ENCODE measurements at places on chromosomes 5 and 9.

- DNase-seq: no peak
These were observed 29.2 kb downstream of the ANXA2R start for GRCh38 chr5:43010935-43011315.

- no peak for DNase-seq
These were observed 402.8 kb downstream of the CDK5RAP2 start for GRCh38 chr9:120177121-120177520.

DNA sequence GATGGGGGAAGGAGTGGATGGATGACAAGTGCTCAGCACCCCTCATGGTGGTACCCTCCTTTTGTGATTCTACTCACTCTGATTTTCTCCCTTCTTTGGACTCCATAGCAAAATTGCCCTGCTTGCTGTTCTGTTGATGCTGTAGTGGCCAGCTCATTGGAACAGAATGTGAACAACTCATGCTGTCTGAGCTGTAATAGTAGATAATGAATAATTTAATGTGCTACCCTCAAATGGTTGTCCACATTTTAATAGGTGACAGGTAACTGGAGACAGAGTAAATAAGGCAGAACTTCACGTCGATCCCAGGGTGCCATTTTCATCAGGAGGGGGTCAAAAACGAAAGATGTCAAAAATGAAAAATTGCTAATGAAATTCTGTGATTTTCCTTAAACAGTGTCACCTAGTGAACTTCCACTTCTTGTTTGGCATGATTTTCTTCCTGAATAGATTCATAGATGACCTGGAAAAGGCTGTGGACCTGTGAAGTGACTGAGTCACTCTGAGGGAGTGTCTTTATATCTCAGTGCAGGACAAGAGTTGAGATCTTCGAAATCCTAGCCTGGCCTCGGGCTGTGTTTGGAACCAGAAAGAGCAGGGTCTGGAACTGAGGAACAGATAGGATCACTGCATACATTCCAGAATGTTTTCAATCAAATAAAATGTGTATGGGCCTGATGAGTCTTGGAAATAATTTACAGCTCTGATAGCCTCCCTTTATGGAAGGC, 270.2 kb downstream of the PSAT1 start:
- DNase-seq: peak; percentile 33

DNA sequence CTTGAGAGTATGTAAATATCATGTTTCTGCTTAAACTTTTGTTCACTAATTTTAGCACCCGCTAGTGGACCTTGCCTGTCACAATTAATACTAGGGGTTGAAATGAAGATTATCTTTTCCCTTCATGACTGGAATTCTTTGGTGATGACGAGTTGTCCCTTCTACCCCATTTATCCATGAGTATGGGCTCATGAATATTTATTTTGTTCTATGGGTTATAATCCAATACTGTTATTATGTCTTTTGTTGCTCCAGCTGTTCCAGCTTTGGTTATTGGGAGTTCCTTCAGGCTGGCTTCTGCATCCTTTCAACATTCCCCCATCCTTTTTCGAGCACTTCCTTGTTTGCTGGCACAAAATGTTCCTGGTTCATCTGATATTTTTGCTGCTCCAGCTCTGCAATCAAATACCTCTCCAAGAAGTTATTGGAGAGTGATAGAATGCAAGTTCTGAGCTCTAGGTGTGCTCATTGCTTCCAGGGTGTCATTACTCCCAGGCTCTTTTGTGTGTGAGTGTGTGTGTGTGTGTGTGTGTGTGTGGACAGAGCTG, 19.7 kb upstream of the ARHGEF28 start:
- no peak for DNase-seq

DNA sequence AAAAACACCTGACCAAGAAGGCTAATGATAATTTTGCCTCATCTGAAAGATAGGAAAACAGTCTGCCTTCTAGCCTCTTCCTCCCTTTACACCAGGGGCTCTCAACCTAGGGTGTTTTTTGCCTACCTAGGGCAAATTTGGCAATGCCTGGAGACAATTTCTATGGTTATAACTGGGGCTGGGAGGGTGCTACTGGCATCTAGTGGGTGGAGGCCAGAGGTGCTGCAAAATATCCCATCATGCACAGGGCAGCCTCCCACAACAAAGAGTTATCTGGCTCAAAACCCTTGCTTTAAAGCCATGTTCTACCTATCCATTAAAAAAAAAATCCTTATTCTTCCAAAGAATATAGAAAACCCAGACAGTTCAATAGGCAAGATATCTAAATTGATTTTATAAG, 45.0 kb upstream of the NR3C1 start:
- no peak for DNase-seq

- peak; percentile 81 for DNase-seq
These were observed 108.6 kb downstream of the KLHL3 start for GRCh38 chr5:137627293-137627692.

- DNase-seq: no peak
These were observed 369.9 kb upstream of the PTGER4 start for GRCh38 chr5:40309851-40310250.

DNA sequence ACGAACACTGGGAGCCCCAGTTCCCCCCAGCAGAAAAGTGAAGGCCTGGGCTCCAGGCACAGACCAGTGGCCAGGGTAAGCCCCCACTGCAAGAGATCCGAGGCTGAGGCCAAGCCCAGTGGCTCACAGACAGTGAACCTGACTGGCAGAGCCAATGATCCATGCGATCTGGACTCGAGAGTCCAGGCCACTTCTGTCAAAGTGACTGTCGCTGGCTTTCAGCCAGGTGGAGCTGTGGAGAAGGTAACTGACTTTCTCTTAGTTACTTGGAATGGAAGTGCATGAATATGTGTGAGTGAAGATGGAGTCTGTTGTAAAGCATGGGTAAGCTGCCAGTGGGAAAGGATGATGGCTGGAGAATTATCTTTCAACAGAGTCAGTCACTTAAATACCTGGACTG, 99.7 kb downstream of the GOLPH3 start:
- no peak for DNase-seq

- DNase-seq: no peak
These were observed 25.0 kb downstream of the NDFIP1 start for GRCh38 chr5:142133330-142134206.

DNA sequence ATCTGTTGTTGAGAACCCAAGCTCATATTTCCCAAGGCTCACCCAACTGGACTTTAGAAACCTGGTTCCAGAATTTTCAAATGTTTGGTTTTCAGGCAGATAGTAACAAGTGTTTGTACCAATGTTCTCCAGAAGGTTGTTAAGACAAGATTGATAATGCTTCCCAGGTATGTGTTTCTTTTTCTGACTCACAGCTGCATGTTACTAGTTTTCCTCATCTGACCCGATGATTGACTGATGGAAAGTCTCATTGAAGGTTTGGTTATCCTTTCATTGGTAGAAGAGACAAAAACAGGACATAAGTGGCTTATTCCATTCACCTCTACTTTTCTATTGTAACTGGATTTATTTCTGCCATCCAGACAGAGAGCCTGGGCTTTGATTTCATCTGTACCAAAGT, 10.4 kb downstream of the BASP1 start:
- peak; percentile 64 for DNase-seq

DNA sequence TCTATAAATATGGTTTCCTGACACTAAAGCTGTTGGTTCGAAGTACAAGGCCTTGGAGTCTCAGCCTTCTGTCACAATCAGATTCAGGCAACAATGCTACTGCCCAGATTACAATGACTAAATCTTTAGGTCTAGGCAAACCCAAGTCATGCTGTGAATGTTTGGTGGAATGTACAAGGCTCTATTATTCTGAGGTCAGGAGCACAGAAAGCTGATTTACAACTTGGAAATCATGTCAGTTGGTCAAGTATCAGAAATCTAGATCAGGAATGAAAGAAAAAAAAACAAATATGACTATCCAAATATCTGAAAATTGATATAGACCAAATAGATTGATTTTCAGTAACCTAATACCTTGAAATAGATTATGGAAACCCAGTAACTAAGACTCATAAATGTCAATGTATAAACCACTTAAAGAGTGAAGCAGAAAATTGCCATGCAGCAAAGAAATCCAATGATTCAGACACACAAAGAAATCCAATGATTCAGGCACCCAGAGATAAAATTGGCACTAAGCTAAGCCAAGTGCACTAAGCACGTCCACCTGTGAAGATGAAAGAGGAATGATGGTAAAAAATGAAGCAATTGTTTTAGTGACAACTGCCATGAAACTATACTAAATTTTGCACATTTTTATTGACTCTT, 588.0 kb upstream of the TUSC1 start:
- DNase-seq: no peak

- peak; percentile 5 for DNase-seq
These were observed 1548.6 kb downstream of the EFNA5 start for GRCh38 chr5:106121972-106122605.

- no peak for DNase-seq
These were observed 18.4 kb upstream of the ADRA1B start for GRCh38 chr5:159897786-159898393.

DNA sequence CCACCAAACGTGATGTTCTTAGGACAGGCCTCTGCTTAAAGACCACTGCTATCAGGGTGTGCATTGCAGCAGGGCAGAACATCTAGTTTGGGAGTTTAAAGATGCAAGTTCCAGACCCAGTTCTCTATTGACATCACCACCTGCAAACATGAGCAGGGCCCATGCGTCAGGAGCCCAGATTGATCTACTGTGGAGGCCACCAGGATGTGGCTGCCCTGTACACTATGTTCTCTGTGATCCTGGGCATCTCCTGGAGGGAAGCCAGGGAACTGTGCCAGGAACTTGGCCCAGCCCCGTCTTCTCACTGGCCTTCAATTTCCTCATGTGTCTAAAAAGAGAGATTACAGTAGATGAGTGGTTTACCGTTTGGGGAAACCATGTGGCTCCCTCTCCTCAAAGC, 87.1 kb downstream of the PDE6A start:
- DNase-seq: peak; percentile 68

DNA sequence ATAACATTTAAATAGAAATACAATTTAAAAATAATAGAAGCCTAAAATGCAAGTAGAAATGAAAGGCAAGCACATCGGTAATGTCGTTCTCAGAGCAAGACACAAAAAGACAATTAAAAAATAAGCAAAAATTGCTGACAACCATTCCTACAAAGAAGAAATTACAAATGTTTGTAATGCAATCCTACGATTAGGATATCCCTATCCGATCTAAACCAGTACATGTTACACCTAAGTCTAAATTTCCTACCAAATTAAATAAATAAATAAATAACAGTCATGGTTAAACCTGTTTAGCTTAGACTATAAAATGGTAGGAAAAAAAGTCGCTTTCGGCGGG, 90.0 kb downstream of the ANXA2R start:
- DNase-seq: no peak

DNA sequence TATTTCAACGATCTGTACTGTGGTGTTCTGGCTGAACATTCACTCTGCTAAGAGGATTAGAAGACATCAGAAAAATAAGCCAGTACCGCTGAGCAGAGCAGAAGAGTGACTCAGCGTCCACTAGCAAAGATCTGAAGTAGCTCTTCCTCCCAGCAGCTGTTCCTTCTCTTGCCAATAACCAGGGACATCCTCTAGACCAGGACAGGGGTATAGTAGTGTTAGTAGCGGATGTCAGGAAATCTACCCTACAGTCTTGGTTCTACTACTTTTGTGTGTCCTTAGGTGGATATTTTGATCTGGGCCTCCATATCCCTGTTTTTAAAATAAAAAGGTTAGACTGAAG, 103.6 kb downstream of the TSSK1B start:
- DNase-seq: no peak

- peak; percentile 77 for DNase-seq
These were observed 47.1 kb downstream of the MAPKAP1 start for GRCh38 chr9:125659954-125660353.

- DNase-seq: no peak
These were observed 8.5 kb downstream of the HCN1 start for GRCh38 chr5:45687701-45688100.

DNA sequence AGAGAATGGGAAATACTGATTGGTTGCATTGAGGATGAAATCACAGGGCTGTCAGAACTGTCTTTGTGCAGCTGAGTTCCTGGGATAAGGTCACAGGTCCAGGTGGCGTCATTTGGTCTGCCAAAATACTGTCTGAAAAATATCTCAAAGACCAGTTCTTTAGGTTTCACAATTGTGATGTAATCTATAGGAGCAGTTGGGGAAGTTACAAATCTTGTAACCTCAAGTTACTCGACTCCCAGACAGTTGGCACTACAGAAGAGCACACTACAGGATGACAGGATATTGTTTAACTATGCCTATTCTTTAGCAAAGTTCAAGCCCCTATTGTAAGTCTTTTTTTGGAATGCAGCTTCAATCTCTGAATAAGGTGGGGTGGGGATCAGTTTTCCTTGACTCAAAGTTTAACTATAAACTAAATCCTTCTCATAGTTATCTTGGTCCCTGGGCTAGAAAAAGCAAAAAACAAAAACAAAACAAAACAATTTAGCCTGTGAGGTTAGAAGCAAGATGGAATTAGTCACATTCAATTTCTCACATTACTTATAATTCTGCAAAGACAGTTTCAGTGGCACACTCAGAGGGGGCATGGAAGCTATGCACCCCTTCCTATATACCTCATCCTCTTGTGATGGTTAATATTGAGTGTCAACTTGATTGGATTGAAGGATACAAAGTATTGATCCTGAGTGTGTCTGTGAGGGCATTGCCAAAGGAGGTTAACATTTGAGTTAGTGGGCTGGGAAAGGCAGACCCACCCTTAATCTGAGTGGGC, 276.0 kb downstream of the AUH start:
- DNase-seq: no peak

GRCh38 chr5:71949772-71950171, 157.5 kb upstream of the MAP1B start:
- no peak for DNase-seq

DNA sequence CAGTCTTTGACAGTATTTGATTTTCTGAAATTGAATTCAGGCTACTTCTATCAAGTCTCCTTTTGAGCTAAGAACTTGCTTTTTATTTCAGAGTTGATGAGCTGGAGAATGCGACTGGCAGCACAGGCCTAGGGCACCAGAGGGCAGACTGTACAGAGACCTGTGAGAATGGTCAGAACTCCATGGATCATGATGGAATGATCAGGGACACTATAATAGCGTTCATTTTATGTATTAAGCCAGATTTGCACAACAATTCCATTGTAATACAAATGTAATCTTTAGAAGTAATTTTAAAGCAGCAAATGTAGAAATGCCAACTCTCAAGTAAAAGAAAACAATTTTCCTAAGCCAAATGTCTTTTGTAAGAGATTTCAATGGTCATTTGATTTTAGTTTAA, 902.4 kb downstream of the NR2F1-AS1 start:
- DNase-seq: peak; percentile 5

DNA sequence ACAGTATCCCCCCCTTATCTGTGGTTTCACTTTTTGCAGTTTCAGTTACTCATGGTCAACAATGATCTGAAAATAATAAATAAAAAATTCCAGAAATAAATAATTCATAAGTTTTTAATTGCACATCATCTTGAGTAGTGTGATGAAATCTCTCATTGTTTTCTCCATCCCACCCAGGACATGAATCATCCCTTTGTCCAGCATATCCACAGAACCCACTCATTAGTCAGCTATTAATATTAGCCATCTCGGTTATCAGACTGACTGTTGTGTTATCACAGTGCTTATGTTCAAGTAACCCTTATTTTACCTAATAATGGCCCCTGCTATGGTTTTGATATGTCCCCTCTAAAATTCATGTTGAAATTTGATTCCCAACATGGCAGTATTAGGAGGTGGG, 40.7 kb downstream of the FAM114A2 start:
- peak; percentile 73 for DNase-seq

Measured in bronchial epithelial cell (primary cell).